ENCODE measurements at places on chromosomes 6 and 20. TPM values are rescaled to one million over a fixed set of nuclear protein-coding genes. Genes with fewer than 3 reads are reported as not detected.

Gene GJA1
- total RNA-seq = 248 TPM

- H3K27me3 ChIP-seq = peaks cover 3% of the 10 kb centered on the region
- no peak overlapping the region for H3K4me3 ChIP-seq
- H3K36me3 ChIP-seq = no peaks in the 10 kb centered on the region
- DNase-seq = peak; percentile 58
- no peak overlapping the region for H3K27ac ChIP-seq
Measured at GRCh38 chr6:149235130-149235561, 82.4 kb upstream of the TAB2 start.

DNA sequence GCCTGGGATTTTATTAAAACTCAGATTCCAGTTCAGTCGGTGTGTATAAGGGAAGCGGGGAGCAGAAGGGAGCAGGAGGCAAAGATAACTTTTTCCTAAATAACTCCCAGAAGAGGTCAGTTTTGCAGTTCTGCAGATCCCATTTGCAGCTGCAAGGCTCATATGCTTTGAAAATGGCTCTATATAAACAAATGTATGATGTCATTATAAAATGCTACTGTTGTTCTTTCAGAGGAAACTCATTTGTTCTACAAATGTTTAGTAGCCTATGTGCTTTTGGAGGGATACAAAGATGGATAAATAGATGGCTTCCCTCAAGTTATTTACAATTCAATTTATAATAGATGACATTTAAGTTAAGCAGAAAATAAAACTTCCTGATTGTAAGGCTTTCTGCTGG lies 29.2 kb upstream of the DSP start:
- peaks cover 8% of the 10 kb centered on the region for H3K27me3 ChIP-seq
- H3K4me3 ChIP-seq = no peak overlapping the region
- DNase-seq = no peak
- H3K4me1 ChIP-seq = no peaks in the 10 kb centered on the region
- no peak overlapping the region for H3K27ac ChIP-seq

DNA sequence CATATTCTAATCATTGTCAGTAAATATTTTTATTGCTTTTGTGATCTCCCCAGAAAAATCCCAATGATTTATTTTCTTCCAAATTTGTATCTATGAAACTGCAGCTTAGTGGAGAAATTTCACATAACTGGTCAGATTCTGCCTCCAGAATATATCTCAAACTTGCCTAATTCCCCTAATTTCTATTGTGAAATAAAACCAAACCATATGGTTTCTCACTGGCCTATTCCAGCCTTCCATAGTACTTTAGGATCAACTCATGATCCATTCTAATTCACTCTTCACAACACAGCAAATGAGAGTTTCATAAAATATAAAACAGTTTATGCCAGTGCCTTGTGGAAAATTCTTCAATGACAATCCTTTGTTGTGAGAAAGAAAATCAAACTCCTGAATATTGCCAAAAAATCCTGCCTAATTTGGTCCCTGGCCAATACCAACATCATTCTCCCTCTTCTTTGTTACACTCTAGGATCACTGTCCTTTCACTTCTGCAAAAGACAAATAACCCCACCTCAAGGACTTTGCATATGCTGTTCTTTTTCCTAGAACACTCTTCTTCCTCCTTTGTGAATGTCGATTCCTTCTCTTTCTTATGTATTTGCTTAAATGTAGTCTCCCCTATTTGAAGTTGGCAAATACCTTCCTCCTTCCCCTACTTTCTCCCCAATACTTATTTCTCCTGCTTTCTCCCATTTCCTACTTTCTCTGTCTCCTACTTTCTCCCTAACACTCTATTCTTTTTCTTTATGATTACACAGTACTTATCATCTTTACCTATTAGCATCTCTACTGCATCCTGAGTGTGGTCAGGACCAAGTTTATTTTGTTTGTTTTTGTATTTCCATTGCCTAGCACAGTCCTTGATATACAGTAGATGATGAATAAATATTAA lies 587.5 kb downstream of the RFPL4B start:
- H3K4me3 ChIP-seq = no peak overlapping the region
- no peaks in the 10 kb centered on the region for H3K36me3 ChIP-seq
- H3K4me1 ChIP-seq = peaks cover 15% of the 10 kb centered on the region

Gene ADAM33
- total RNA-seq = 53.1 TPM

Gene IP6K3
- not detected for total RNA-seq

- peaks cover 21% of the 10 kb centered on the region for H3K4me1 ChIP-seq
- H3K27ac ChIP-seq = peak overlapping the region; percentile 47
- H3K27me3 ChIP-seq = no peaks in the 10 kb centered on the region
Measured at GRCh38 chr6:71299541-71300470, 11.2 kb downstream of the OGFRL1 start.

DNA sequence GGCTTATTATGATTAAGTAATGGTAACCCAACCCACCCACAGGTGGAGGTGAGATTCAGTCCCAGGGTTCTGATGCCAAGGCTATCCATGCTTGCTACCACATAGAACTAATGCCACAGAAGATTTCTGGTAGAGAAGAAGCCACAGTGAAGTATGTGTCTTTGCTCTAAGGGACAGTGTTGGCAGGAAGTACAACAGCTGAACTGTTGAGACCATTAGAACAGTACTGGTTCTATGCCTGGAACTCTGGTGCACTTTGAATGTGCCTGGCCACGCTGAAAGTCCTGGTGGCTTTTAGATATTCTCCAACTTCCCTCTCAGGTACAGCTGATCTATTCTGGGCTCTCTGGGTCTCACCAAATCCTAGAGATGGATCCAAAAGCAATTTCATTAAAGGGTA lies 7.8 kb downstream of the STX7 start:
- DNase-seq = no peak
- peaks cover 27% of the 10 kb centered on the region for H3K36me3 ChIP-seq
- H3K4me3 ChIP-seq = no peak overlapping the region

Gene LIN28B
- not detected for total RNA-seq

Gene APCDD1L
- total RNA-seq = 19.5 TPM

DNA sequence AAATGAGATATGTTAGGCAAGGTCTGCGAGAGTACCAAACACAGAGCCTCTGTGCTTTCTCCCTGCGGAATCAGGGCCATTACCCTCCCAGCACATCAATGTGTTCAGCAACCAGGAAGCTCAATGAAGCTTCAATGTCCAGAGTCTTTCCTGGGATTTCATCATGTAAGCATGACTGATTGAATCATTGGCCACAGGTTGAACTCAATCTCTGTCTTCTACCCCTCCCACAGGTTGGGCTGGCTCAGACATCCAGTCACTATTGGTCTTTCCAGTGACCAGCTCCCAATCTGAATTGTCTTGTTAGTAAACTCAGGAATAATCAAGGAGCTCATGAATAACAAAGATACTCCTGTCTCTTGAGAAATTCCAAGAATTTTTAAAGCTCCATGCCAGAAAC lies 2.7 kb upstream of the DTD1 start:
- H3K4me3 ChIP-seq = no peak overlapping the region
- peak; percentile 74 for DNase-seq
- H3K36me3 ChIP-seq = no peaks in the 10 kb centered on the region
- H3K27me3 ChIP-seq = no peaks in the 10 kb centered on the region
- H3K27ac ChIP-seq = peak overlapping the region; percentile 36

DNA sequence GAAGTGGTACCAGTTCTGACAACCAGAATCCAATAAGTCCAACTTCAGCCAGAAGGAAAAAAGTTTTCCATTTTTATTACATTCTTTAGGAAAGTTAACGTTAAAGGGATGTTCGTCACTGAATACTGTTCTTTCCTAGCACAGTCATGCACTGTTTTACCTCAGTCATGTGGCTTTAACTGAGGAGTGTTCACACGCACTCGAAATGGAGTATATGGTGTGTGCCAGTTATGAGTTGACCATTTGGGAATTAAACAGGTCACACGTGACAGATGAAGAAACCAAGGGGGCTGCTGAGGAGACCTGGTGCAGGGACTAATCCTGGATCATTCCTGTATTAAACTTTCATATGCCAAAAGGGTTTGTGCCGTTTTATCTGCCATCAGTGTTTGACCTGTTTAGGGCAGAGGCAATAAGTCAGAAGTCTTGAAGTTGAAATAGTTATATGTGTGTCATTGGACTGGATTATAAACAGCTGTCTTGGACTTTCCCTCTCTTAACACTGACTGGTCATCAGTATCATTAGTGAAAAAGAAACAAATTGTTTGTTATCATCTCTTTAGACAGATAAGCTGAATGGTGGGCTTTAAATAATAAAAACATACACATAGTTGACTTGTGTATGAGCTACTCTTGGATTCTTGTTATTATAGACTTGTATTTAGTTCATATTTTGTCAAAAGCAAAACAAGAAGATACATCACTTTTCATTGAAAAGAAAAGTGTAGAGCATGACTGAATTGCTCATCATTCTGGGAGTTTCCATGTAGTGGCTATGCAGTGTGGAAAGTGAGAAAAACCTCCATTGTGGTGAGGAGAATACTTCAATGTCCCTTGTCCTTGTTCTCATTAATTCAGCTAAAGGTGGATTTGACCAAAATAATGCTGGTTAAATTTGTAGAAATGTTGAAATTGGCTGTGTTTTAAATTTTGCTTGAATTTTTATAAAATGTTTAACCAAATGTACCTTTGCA lies 123.5 kb upstream of the SAMD5 start:
- no peaks in the 10 kb centered on the region for H3K27me3 ChIP-seq
- H3K4me3 ChIP-seq = no peak overlapping the region
- H3K27ac ChIP-seq = no peak overlapping the region
- no peak for DNase-seq

GRCh38 chr6:31681135-31681671 lies 336 bp upstream of the LY6G5C start:
- H3K4me1 ChIP-seq = peaks cover 9% of the 10 kb centered on the region
- peak; percentile 79 for DNase-seq
- H3K36me3 ChIP-seq = no peaks in the 10 kb centered on the region
- peak overlapping the region; percentile 69 for H3K27ac ChIP-seq

DNA sequence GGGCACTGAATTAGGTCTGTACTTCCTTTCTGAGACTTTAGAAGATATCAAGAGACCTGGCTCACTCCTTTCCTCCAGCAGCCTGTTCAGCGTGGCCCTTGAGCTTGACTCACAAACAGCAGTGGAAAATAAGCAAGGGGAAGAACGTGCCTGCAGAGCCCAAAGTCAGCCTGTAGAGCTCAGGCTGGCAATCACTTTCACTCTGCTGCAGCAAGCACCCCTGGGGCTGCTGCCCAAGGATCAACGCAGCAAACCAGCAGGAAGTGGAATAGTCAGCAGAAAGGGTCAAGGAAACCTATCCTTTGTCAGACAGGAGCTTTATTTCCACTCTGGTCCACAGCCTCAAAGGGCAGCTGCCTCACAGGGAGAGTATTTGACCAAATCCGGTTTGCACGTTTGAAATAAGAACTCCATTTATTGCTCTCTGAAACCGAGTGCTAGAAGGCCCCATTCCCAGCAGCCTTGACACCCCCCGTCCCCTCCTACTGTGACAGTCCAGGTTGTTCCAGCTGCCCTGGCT lies 77.4 kb downstream of the PRDM1 start:
- H3K4me1 ChIP-seq = peaks cover 47% of the 10 kb centered on the region
- H3K4me3 ChIP-seq = peak overlapping the region; percentile 57
- peak overlapping the region; percentile 99 for H3K27ac ChIP-seq

Gene KCNS1
- total RNA-seq = 0.11 TPM

DNA sequence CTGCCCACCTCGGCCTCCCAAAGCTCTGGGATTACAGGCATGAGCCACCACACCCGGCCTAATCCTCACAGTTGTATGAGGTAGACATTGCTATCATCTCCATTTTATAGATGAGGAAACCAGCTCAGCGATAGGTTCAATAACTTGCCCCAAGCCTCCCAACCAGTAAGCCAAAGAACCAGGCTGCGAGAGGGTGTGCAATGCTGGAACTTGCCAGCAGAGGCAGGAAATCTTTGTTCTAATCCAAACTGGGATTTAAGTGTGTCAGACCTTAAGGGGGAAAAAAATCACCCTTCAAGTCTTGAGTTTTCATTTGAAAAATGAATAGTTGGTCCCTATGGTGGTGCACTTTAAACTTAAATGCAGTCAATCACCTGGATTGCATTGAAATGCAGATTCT lies 20.1 kb upstream of the RNGTT start:
- DNase-seq = peak; percentile 61
- no peaks in the 10 kb centered on the region for H3K36me3 ChIP-seq
- no peak overlapping the region for H3K27ac ChIP-seq
- no peak overlapping the region for H3K4me3 ChIP-seq
- no peaks in the 10 kb centered on the region for H3K4me1 ChIP-seq

DNA sequence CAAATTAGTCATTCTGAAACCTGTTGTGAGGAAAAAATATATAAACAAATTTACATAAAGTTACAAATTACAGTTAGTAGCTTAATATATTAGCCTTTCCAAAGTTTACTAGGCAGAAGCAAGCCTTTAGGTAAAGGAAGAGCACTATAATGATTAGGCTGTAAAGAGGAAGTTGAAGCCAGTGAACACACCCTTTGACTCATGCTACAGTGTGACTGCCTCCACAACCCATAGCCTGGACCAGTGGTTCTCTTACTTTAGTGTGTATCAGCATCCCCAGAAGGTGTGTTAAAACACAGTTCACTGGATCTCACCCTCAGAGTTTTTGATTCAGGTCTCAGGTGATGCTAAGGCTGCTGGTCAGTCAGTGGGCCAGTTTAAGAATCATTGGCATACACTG lies 91.4 kb upstream of the DEFB112 start:
- DNase-seq = no peak
- H3K36me3 ChIP-seq = no peaks in the 10 kb centered on the region
- H3K4me1 ChIP-seq = no peaks in the 10 kb centered on the region

Gene RMND1
- total RNA-seq = 31.1 TPM

DNA sequence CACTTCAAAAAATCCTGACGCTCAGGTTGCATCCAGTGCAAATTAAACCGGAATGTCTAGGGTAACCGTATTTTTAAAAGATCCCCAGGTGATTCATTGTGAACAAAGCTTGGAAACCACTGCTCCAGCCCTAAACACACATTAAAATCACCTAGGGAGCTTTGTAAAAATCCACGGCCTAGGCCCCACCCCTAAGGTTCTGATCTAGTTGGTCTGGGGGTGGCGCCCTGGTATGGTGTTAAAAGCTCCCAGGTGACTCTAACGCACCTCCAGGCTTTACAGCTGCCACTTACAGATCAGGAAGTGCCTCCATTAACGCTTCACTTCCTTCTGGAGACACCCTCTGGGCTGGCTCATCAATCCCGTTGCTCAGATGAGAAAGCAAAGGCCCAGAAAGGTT lies 92.2 kb downstream of the GRM4 start:
- H3K4me3 ChIP-seq = no peak overlapping the region
- H3K27me3 ChIP-seq = no peaks in the 10 kb centered on the region
- peaks cover 6% of the 10 kb centered on the region for H3K4me1 ChIP-seq

All from GM23248 (cell line).